T-helper 9 cell (primary cell): ENCODE measurements at places on chromosomes 1 and 21.
A peak's percentile ranks its signal among the peaks of the same experiment; 100 is the strongest.

DNA sequence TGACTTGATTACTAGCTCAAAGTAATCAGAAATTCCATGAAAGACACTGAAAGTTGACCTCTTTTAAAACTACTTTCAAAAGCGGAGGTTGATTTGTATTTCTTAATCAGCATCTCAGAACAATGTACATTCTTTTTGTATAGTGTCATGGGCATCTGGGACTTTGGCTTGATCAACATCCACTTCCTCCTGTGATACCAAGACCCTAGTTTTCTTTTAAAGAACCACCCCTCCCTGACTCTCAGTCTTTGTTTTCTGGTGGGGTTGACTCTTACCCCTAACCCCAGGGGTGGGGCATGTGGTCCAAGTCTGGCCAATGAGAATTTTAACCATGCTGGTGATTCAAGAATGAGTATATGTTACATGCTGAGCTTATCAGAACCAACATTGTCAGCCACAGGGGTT lies 21.7 kb upstream of the IRF2BP2 start:
- no peak for DNase-seq

GRCh38 chr1:82139751-82140468 lies 339.2 kb downstream of the ADGRL2 start:
- no peak for DNase-seq

DNA sequence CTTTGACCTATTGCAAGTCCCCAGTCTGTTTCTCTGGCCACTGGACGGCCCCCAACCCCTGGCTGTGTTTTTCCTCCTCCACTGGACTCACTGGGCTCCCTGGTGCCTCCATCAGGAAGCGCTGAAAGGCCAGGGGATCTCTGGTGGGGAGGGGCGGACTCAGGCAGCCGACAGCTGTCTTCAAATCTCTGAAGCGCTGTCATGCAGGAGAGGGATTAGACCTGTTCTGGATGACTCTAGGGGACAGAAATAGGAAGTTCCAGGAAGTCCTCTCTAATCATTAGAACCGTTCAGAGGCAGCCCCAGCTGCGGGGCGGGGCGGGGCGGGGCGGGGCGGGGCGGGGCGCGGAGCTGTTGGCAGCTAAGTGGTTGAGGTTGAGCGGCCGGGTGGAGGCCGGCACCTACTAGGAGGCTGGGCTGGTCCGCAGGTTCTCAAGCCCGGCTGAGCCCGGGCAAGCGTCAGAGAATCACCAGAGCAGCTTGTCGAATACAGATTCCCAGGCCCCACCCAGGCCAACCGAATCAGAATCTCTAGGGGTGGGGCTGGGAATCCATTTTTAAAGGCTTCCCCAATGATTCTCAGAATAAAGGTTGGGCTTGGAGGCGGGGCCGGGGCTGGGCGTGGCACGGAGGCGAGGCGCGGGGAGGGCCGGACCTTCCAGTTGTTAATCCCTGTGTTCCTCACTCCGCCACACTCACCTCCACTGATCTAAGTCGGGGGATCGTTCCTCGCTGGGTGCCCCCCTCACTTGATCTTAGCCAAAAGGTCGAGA lies 11.4 kb upstream of the PHLDA3 start:
- peak; percentile 58 for DNase-seq

- no peak for DNase-seq
Measured at GRCh38 chr1:36253161-36253862, 29.1 kb downstream of the THRAP3 start.

GRCh38 chr1:161772397-161772796 lies 6.3 kb downstream of the ATF6 start:
- DNase-seq: no peak

DNA sequence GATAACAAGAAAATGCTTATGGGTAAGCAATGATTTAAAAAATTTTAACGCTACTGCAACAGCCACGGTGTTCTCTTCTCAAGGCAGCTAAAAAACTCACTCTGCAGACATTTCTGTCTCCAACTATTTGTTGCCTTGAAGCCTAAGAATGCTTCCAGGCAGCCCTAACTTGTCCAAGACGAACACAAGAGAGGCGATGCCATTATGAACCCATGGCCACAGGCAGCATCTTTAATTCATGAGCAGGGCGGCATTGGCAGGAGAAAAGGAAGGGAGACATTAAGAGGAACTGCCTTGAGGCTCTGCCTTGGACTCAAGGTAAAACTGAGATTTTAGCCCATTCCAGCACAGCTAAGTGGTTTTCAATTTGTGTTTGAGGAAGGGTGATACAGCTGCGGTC lies 67.5 kb downstream of the KCND3 start:
- no peak for DNase-seq

DNA sequence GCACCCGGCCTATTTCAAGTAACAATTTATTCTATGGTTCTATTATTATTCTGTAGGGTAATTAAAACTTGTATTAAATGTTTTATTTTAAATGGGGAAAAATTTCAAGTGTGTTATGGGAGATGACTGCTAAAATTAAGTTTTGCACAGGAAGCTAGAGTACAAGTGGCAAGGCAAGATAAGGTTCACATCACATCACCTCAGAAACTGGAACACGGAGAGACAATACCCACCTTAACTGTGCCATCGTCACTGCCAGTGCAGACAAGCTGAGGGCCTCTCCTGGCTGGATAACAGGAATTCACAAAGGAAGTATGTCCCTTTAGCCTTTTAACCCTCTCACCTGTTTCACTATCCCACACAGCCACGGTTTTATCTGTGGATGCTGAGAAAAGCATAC lies 7.6 kb downstream of the SNRNP40 start:
- DNase-seq: no peak

DNA sequence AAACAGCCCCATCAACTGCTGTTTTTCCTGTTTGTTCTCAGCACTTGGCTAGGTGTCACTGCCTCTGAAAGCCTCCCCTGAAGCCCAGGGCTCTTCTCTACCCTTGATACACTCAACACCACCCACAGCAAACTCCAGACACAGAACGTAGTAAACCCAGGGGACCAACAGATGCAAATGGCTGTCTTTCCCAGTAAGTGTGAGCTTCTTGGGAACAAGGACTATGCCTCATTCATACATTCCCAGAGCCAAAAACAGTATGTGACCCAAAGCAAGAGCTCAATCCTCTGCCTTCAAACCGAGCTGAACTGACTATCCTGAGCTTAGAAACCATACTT lies 4.4 kb downstream of the LBR start:
- DNase-seq: no peak

DNA sequence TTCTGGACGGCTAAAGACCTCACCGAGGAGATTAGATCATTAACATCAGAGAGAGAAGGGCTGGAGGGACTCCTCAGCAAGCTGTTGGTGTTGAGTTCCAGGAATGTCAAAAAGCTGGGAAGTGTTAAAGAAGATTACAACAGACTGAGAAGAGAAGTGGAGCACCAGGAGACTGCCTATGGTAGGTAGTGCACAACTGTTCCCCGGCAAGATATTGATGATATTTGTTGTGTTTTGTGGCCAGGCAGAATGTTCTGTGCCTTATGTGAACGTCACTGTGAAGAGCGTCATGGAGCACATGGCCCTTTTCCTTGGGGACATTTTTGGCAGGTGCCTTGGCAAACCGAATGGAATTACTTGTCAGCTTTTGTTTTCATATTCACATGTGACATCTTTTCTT lies 191.7 kb downstream of the DISC1 start:
- DNase-seq: no peak

DNA sequence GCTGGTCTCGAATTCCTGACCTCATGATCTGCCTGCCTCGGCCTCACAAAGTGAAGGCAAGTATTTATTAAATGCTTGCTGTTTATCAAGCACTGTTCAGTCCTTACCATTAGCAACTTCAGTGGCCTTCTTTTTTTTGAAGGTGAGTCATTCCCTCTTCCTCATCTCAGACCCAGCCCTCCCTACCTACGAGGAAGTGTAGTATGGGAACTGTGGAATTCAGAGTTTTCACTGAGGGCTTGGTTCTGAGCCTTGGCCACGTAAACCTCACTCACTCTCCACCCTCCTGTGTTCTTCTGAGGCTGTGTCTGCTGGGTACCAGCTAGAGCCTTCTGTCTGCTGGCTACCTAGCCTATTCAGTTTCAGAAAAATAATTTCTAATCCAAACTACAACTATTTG lies 218.3 kb upstream of the SGIP1 start:
- no peak for DNase-seq

- DNase-seq: no peak
Measured at GRCh38 chr1:88088481-88088880, 595.6 kb upstream of the PKN2 start.

DNA sequence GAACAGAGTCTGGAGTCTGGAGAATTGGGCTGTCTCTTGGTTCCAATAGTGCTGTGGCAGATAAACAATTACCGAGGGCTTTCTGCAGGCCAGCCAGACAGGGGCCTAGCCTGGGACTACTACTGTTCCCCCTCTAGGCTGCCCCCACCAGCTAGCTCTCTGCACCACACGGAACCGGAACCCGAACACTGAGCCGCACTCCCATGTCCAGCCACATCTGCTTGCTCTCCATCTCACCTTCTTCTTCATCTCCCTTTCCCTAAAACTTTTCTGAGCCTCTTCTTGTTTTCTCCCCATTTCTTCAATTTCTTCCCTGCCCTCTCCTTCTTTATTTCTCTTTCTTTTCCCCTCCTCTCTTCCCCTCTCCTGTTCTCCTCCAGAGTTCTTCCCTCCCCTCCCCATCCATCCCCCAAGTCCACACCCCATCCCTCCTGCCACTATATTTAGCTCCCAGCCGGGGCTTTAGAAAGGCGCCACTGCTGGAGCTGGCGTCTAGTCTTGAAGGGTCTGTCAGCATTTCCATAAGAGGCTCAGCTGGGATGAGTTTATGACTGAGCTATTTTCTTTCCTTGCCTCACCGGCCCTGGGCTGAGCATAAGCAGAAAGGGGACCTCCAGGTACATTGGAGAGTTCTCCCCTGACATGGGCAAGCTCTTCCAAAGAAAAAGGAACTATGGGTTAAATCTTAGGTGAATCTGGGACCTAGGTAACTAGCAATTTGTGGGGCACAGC lies 25.7 kb upstream of the ATP2B4 start:
- no peak for DNase-seq

GRCh38 chr1:57222307-57222706 lies 201.6 kb downstream of the DAB1 start:
- DNase-seq: no peak

- DNase-seq: no peak
Measured at GRCh38 chr21:37734846-37735245, 181.4 kb downstream of the KCNJ6 start.

- no peak for DNase-seq
Measured at GRCh38 chr1:41950820-41951219, 32.1 kb upstream of the HIVEP3 start.

DNA sequence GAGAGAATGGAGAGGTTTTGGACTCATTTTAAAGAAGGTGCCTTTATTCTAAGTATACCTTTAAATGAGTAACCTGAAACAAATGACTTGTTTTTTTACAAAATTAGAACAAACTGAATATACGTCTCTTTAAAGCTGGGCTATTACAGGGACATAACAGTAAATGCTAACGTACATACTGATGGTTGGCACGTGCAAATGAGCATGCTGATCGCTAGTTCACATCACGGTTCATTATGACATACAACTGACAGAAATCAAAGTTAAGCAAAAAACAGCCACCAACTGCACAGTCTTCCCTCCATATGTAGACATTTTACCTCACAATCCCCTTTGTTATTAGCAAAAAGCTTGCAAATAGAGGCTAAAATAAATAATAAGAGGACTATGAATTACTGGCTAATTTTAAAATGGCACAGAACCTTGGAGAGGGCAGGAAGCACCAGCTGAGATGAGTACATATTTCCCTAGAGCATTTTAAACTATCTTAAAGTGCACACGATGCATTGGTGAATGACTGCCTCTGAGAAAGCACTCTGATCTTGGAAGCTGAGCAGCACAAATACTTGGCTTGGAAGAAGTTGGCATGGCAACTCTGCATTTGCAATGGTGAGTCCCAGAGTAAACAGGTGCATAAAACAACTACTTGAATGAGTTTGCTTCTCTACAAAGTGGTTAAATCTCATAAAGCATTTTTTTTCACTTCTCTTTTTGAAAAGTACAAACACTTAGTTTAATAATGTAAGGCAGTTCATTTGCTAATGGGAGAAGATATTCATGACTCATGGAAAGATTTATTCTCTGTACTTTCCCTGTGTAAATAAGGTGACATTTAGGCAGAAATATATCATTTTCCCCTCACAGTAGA lies 204.7 kb downstream of the LHX8 start:
- DNase-seq: no peak

DNA sequence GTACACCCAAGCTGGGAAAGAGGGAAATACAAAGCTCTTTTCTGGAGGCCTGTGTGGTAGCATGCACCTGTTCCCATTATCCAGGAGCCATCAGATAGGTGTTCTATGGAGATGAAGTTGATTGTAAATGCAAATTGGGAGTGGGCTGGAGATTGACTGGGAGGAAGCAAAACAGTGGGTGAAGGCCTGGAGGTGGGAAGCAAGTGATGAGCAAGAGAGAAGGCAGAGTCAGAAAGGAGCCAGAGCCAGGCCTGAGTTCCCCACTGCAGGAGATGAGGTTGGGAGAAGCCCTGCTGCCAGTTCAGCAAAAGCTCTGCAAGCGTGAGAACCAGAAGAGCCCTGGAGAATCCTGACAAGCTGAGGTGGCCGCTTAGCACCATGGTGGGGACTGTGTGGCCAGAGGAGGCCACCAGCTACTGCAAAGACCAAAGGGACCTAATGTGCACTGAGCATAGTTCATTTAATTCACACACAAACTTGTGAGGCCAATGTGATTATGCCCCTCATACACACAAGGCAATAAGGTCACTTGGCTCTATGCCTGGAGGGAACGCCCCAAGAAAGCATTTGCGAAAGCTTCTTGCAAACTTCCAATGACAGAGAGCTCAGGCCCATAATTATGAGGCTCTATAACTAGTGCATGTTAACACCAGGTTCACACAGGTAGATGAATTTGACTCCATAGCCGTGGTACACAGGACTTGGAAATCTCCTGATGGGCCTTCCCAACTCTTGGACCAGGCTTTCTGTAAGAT lies 73.0 kb upstream of the GRIK3 start:
- no peak for DNase-seq

DNA sequence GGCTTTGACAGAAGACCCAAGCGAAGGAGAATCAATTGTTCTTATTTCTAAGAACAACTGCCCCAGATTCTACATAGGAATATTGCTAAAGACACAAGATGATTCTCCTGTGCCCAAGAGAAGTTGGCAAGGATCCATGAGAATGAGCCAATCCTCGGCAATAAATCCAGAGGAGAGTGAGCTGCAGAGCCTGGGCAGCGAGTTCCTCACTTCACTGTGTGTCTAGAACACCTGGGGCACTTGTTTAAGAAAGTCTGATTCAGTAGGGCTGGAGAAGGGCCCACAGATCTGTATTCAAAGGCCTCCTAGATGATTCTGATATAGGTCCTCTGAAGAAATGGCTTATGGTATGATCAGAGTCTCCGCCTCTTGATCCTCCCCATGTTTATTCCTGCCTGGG lies 31.8 kb downstream of the GADD45A start:
- no peak for DNase-seq

- no peak for DNase-seq
Measured at GRCh38 chr1:179141592-179142251, 59.9 kb downstream of the TOR3A start.
